ENCODE measurements at places on chromosomes 7 and 10.

DNA sequence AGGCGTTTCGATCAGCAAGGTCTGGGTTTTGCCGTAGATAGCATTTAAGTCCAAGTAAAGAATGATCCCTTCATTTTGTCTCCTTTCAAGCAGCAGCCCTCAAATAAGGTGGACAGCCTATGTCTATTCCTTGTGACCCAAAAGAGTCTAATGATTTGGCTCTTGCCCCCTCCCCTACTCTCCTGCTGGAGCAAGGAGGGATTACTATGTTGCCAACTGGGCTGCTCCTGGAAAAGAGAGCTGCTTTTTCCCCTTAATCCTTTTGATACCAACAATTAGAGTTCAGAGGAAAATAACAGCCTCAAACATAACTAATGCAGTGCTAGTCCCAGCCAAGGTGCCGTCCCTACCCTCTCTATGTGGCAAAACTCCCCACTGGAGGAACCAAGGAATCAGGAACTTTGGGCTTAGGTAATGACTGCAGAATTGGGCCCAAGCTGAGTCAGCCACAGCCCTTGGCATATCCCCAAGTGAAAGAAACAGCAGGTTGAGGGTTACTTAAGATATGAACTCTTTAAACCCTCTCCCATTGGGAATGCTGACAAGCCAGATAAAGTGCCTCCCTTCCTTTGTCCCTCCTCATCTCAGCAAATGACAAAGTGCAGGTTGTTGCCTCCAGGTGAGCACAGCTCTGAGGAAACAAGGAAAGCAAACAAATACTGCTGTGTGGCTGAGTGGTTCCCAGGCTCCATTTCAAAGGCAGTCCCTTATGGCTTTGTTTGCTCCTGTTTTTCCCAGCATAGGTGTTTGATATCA is 643.7 kb downstream of the INHBA start:
- no peak for DNase-seq

DNA sequence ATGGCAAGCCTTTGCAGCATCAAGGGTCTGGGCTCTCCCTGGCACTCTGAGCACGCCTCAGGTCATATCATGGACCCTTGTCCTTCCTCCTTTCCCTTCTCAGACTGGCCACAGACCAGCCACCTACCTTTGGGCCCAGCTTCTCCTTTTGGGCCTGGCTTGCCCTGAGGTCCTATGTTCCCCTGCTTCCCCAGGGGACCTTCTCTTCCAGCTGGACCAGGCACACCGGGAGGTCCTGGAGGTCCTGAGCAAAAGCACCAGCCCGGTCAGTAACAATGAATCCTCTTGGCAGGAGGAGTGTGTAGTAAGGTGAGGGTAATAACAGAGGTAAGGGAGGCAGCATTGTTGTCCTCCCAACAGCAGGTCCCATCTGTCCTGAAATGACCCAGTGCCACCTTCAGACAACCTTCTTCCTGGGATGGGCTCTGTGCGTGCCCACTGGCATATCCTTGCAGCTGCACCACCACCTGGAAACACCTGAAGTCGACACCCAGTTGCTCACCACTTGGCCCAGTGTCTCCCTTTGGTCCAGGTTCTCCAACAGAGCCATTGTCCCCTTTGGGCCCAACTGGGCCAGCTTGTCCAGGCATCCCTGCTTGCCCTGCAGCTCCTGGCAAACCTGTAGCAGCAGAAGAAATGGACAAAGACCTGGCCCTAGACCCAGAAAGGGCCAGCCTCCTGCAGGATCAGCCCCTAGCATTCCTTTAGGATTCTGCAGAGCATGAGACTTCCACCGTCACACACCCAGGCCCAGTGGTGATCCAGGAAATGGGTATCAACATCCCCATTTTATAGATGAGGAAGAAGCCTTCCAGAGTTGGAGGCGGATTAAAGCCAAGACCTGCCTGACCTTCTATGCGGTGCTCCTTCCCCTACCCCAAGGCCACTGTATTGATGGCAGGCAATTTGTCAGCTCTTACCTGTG is 6.4 kb downstream of the SFTPD start:
- no peak for DNase-seq

DNA sequence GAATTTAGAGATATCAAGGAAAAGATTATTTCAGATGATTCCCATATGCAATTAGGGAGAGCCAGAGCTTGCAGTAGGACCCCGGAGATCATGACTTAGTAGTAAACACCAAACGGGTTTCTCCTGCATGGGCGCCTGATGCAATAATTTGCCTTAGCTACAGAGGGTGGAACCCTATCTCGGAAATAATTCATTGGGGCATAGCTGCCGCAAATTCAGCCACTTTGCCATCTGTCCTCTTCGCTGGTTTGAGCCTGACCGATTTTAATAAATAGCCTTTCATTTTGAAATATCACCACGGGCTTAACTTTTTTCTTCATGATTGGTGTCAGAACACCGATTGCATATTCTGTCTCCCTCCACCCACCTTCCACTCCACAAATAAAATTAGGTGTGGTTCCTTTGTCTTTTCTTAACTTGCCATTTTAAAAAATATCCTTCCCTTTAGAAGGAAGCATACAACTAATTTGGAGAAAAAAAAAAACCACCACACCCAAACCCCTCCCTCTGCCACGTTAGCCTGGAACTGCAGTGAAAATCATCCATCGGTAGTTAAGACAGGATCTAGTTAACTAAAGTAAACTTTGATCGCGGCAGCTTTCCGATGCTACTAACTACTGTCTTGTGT is 1.4 kb downstream of the GARS1 start:
- no peak for DNase-seq

- no peak for DNase-seq
Observed at GRCh38 chr7:2050511-2050866, 182.3 kb downstream of the MAD1L1 start.

DNA sequence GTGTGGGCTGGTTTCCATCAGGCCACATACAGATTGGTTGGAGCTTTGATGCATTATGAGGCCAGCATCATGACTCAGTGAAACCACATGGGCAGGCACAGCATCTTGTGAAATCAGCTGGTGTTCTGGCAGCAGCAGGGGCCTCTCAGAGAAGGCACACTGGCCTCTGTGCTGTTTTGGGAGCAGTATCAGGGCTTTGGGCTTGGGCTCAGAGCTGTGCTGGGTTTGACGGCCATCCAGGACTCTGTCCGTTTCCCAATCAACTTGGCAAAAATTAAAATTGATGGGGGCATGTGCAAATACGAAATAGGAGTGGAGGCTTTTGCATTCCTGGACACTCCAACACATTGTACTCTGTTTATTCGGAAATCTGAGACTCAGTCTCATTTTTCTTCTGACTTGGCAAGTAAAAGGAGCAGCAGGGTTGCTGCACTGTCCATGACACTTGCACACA is 190.9 kb downstream of the BMPER start:
- DNase-seq = no peak

GRCh38 chr10:63262430-63263073 is 129.4 kb downstream of the NRBF2 start:
- DNase-seq = no peak

DNA sequence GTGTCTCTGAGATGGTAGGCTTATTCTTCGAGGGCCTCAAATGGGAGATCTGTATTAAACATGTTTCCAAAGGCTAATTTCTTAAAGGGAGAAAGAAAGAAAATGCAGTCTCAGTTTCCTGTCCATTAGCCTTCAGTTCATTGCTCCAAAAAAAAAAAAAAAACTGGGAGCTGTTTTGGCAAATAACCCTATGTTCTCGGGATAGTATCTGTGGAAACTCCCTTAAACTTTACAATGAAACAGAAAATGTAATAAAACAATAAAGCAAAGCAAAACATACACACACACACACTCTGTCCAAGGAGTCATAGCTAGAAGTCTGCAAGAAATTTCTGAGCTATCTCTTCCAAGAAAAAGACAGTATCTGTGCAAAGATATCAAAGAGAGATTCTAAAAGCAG is 172.5 kb upstream of the CELF2 start:
- no peak for DNase-seq

DNA sequence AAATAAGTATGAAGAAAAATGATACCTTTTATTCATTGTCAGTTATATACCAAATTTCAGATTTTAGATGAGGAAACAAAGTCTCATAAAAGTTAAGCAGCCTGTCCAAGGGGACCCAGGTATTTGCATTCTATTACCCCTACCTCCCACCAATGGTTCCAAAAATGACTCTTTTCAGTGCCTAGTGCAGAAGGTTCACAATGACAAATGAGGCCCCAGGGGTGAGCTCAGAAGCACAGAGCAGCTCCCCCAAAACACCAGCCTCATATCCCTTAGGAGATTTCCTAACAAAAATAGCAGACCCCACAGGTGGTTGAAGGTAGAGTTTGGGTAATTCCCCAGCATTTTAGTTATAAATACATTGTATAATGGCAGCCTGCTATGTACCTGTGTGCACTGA is 168.6 kb downstream of the REEP3 start:
- DNase-seq = no peak

- no peak for DNase-seq
Observed at GRCh38 chr10:17206210-17206709, 4.8 kb upstream of the TRDMT1 start.

DNA sequence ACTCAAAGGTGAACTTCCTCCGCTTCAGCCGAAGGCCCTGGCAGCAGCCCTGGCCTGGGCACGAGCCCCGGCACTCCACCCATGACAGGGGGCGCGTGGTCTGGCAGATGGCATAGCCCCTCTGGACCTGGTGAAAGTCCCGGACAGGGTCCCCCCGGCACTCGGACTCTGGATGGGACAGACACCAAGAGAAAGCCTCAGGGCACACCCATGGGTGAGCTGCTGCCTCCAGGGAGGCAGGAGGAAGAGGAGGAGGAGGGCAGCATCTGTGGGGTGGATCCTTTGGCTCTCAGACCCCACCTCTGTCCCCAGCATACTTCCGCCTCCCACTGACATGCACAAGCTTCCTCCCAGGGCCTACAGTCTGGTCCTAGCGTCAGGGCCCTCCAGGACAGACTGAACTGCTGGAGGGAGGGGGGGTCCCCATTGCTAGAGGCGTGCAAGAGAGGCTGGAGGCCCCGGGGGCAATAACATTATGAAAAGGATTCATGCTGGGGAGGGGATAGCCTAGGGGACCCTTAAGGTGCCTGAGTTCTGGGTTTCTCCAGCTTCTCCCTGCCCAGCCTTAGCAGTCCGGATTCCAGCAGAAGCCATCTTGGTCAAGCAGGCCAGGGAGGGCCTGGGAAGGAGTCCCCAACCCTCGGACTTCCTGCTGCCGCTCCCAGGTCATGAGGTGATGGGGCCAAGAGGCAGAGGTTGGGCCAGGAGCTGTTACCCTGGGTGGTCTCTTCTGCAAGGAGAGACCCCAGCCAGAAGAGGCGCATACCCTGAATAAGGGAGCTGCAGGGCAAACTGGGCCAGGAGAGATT is 169.3 kb downstream of the LCOR start:
- DNase-seq = no peak

GRCh38 chr10:74922921-74923320 is 96.5 kb downstream of the KAT6B start:
- DNase-seq = no peak

DNA sequence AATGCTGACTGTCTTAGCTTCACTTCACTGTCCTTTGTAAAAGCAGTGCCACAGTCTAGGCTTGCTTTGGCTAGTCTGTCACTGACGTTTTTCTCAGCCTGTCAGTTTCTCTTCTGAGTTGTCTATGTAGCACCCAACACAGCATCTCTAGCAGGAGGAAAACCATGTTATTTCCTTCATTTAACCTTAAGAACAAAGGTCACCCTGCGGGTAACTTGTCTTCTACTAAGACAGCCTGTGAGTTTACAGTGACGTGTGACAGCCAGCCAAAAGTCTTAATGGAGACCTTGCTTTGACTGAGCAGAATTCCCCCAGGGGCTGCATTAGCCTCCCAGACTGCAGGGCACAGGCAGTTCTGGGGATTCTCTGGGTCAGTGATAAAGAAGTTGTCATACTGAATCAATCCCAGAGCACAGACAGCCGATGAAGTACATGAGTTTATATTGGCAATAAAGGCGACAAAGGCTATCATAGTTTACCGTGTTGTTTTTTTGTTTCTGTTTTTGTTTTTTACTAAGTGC is 296.0 kb upstream of the KIAA1217 start:
- DNase-seq = no peak

DNA sequence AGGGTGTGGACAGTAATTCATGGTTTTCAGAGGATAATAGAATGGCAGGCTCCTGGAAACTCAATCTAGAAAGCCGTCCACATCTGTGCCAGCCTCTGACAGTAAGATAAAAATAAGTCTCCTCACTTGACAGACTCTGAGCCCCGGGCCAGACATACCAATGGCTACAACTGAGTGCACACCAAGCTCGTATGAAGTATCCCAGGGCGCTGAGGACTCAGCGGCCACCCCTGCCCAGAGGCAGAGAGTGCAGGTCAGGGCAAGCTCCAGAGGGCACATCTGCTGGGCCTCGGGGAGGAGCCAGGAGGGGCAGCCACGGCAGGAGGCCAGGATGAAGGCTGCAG is 262.8 kb upstream of the TCERG1L start:
- DNase-seq = no peak

- DNase-seq = no peak
Observed at GRCh38 chr7:84013616-84014240, 180.9 kb downstream of the SEMA3A start.

DNA sequence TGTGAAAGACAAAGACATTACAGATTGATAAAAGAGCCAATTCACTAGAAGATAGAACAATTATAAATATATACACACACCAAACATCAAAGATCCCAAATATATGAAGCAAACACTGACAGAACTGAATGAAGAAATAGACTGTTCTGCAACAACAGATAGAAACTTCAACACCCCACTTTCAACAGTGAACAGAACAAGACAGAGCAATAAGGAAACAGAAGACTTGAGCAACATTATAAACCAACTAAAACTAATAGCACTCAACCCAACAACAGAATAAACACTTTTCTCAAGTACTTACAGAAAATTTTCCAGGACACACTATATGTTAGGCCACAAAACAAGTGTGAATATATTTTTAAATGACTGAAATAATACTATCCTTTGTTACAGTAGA is 10.9 kb downstream of the CDCA7L start:
- no peak for DNase-seq

- no peak for DNase-seq
Observed at GRCh38 chr10:107492389-107492788, 327.9 kb upstream of the SORCS1 start.

DNA sequence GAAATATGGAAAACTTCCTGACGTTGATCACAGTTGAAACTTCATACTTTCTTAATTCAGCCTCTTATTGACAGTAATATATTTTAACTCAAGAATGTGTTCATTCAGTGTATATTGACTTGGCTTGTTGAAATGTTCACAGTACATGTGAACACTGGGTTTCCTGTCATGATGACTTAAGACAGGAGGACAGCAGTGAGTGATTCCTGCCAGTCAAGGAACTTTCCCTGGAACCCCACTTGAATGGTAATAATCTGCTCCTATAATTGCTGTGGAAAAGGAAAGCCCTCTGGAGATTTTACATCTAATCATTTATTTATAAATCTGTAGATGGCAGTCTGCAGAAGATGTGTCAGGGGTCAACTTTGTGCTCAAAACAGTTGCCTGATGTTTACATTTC is 216.5 kb downstream of the MGMT start:
- no peak for DNase-seq

- no peak for DNase-seq
Observed at GRCh38 chr7:28018446-28018845, 162.1 kb downstream of the JAZF1 start.

GRCh38 chr10:1567742-1568495 is 169.4 kb downstream of the ADARB2 start:
- no peak for DNase-seq

- no peak for DNase-seq
Observed at GRCh38 chr7:111744501-111745155, 182.3 kb upstream of the IMMP2L start.

- DNase-seq = no peak
Observed at GRCh38 chr10:125698481-125698998, 15.6 kb upstream of the TEX36 start.

Measured in stimulated activated CD4-positive, alpha-beta T cell treated with anti-CD3 and anti-CD28 coated beads, Interleukin-12 subunit alpha, Interleukin-12 subunit beta, amount 100 ng/mL, for 24 hours (primary cell).